ENCODE measurements at places on chromosomes 12 and 14.
A peak's percentile ranks its signal among the peaks of the same experiment; 100 is the strongest.

GRCh38 chr12:20245491-20245890 is 122.8 kb upstream of the PDE3A start:
- DNase-seq: no peak

DNA sequence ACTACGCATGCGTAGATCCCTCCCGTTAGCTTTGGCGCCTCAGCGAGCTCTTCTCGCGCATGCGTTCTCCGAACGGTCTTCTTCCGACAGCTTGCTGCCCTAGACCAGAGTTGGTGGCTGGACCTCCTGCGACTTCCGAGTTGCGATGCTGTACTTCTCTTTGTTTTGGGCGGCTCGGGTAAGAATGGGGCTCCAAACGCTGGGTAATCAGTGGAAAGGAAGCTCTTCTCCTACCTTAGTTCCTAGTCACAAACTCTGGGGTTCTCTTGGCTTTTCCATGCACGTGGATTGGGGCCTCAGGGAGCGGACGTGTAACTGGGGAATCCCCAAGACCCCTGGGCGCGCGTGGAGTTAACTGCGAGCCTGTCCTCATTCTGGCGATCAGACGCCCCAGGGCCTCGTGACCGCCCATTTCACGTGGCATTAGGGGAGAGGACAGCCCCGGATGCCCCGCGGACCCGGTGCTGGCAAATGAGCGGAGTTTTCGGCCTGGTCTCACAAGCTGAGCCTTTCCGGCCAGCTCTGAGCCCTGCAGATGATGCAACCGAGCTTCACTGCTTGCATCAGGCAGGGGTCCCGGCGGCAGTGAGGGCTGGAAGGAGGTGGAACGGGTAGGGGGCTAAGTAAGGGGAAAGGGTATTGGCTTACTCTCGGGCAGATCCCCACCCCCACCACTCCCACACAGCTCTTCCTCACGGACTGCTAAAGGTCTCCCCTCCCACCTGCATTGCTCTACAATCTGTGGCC is at the start of gene SHMT2:
Gene SHMT2 (plus strand): TSS at position 78 of the 747 bp plus-strand sequence. CDS start 68 bp downstream, at position 146.
- DNase-seq: peak; percentile 92

GRCh38 chr12:107200394-107200793 is 107.0 kb upstream of the CRY1 start:
- no peak for DNase-seq

GRCh38 chr12:20588042-20588441 is 107.1 kb upstream of the SLCO1C1 start:
- no peak for DNase-seq

- DNase-seq: no peak
These were observed 663.4 kb downstream of the TMTC2 start for GRCh38 chr12:83349907-83350611.

- DNase-seq: no peak
These were observed 106.6 kb upstream of the AMN1 start for GRCh38 chr12:31835276-31835882.

- peak; percentile 11 for DNase-seq
These were observed 3.8 kb downstream of the SETD3 start for GRCh38 chr14:99476864-99477263.

DNA sequence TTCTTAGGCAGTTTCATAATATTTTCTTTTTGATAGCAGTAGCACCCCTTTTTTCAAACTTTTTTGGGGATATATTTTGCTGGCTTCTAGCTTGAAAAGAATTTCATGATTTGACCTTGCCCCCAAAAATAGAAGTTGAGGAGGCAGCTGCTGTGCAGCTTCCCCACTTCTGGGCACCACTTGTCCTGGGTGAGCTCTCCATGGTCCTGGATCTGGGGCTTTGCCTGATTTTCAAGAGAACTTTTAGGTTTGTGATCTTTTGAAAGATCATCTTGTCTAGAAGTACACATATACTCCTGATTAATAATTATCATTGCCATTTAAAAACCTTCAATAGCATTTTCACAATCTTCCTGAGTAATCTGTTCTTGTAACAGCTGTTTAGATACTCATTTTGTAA is 271.6 kb downstream of the NPAS3 start:
- DNase-seq: no peak

GRCh38 chr12:46264057-46264456 is 4.8 kb downstream of the SLC38A1 start:
- DNase-seq: peak; percentile 61

DNA sequence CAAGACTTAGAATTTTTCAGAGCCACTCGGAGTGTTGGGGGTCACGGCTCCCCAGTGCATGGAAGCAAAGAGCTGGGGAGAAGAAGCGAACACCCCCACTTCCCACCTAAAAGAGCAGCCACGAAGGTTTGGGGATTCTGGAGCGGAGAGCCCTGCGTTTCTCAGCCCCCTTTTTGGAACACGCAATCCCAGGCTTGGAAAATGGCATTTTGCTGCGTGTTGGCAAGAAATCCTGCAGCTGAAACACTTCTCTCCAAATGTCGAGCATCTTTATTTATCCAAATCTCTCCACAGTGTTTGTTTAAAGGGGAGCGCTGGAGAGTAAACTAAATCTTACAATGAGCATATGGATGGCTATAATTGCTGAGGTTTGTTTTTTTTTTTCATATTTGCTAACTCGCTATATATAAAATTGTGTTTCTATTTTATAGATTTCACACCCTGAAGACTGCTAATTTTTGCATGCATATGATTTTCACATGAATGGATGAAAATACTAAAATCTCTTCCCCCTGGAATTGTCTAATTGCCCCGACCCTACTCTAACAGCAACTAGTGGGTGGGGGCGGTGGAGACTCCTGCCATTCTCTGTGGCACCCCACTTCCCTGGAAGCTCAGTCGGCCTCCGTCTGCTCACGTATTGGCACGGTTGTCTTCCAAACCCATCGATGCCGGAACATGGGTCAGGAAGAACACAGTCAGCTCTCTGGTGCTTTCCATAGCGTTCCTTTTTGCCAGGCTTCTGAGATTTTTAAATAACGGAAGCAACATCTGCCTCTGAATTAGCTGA is 120.5 kb downstream of the GCH1 start:
- DNase-seq: no peak

GRCh38 chr14:46074061-46074460 is 577.5 kb downstream of the RPL10L start:
- DNase-seq: no peak

DNA sequence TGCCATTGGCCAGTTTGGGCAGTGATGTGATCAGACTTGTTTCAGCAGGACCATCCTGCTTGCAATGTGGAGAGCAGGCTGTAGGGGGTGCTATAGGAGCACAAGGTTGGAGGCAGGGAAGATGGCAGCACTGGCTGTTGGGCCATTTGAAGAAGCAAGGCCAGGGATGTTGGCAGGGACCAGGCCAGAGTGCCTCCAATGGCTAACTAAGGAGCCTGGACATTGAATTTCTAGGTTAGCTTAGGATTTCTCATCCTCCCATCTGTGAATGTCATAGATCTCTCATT is 23.5 kb downstream of the FGF23 start:
- DNase-seq: peak; percentile 12

- DNase-seq: no peak
These were observed 907 bp upstream of the EFS start for GRCh38 chr14:23365732-23366425.

DNA sequence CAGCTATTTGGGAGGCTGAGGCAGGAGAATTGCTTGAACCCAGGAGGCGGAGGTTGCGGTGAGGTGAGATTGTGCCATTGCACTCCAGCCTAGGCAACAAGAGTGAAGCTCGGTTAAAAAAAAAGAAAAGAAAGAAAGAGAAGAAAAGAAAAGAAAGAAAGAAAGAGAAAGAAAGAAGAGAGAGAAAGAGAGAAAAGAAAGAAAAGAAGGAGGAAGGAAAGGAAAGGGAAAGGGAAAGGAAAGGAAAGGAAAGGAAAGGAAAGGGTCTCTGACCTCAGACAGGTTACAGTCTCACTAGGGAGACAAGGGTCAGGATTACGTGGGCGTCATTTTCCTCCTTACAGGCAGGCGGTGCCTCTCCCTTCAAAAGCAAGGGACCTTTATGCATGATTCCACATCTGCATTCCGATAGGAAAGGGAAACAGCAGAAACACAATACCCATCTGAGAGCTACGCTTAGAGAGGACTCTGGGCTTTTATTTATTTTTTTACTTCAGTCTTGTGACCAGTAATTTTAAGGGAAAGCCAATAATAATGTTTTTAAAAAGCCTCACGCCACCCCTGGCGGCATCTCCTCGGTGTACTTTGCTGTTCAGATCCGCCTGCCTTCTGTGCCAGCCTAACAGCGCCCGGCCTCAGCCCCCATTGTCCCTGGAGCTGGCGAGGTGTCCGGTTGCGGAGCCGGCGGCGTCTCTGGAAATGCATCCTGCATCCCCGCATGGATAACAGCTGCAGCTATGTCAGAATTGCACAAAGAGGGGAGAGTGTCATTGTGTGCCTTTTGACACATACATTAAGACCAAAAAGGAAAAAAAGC is 945 bp upstream of the HIP1R start:
- peak; percentile 51 for DNase-seq

Measured in HFFc6 (cell line).